ENCODE measurements at places on chromosomes 7 and 10.

GRCh38 chr7:47366211-47366610, 215.7 kb downstream of the TNS3 start:
- DNase-seq: no peak

GRCh38 chr7:983004-983615, at the start of gene CYP2W1:
TSS of gene CYP2W1 (plus strand) at chr7:983181. CDS start at chr7:983212, 31 bp downstream.
- DNase-seq: peak; percentile 53

GRCh38 chr7:115191526-115191925, 269.6 kb downstream of the MDFIC start:
- no peak for DNase-seq

DNA sequence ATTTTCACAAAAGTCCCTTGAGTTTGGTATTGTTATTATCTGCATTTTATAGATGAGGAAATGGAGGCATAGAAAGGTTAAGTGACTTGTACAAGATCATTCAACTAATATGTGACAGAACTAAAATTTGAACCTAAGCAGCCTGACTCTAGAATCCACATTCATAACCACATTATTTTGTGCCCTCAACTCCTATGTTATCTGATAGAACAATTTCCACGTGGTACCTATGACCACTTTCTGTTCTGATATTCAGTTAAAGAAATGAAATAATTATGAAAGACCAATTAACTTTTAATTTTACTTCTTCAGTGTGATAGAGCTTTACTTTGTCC, 17.5 kb downstream of the BCAP29 start:
- DNase-seq: no peak

DNA sequence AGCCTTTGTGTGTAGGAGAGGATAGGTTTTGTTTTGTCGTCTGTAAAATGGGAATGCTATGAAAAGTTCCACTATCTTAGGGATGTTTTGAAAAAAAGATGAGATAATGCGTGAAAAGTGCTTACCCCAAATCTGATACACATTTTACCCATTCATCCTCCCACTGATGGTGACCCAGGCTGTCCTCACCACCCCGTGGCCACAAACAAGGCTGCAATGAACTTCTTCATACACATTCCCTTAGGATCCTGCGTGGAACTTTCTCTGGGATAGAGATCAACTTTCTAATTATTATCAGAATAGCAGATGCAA, 399 bp upstream of the OGDHL start:
- no peak for DNase-seq
